ENCODE measurements at places on chromosomes 12 and 14.

- no peak for DNase-seq
These were observed 63.3 kb upstream of the HSPB8 start for GRCh38 chr12:119115296-119115905.

GRCh38 chr14:23021434-23021833, 11.5 kb upstream of the C14orf93 start:
- no peak for DNase-seq

DNA sequence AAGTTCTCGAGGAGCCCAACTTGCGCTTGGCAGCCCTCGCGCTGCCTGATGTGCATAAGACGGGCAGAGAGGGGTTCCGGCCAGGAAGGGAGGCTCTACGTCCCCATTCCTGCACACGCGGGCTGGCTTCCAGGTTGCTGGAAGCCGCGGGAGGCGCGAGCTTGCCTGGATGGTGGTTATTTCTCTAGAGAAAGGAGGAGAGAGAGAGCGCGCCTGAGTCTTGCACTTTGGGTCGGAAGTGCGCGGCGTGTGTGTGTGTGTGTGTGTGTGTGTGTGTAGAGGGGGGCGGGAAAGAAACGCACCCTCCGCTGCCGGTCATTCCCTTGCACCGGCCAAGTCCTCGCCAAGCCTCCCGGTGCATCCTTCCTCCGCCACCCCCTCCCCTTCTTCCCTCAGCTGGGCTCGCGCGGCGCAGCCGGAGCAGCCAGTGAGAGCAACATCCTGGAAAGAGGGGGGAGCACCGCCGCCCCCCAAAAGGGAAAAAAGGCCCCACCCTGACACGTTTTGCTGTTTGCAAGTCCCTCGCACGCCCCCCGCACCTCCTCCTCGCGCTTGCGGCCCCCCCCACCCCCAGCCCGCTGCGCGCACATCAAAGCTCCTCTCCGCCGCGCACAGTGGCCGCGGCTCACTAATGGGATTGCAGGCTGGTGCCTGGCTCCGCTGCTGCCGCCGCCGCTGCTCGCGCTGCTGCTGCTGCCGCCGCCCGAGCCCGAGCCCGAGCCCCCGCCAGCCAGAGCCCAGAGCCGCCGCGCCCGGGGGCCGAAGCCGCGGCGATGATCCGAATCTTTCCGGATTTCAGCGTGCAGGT, 4.4 kb upstream of the NPAS3 start:
- DNase-seq = no peak

DNA sequence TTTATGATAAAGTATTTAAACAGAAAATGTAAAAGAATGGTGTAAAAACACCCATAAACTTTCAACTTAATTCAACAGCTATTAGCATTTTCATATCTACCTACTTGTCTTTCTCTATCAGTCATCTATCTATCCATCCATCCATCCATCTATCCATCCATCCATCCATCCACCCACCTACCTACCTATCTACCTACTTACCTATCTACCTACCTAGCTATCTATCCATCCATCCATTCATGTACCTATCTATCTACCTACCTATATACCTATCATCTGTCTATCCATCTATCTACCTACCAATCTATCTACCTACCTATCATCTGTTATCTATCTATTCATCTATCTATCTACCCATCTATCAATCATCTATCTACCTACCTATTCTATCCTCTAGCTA, 8.5 kb downstream of the NOS1 start:
- no peak for DNase-seq

- no peak for DNase-seq
These were observed 35.0 kb upstream of the GALNT9 start for GRCh38 chr12:132364348-132364902.

- DNase-seq = no peak
These were observed 242.6 kb upstream of the CRY1 start for GRCh38 chr12:107335802-107336570.

- DNase-seq = no peak
These were observed 41.2 kb upstream of the CRY1 start for GRCh38 chr12:107134558-107134957.

DNA sequence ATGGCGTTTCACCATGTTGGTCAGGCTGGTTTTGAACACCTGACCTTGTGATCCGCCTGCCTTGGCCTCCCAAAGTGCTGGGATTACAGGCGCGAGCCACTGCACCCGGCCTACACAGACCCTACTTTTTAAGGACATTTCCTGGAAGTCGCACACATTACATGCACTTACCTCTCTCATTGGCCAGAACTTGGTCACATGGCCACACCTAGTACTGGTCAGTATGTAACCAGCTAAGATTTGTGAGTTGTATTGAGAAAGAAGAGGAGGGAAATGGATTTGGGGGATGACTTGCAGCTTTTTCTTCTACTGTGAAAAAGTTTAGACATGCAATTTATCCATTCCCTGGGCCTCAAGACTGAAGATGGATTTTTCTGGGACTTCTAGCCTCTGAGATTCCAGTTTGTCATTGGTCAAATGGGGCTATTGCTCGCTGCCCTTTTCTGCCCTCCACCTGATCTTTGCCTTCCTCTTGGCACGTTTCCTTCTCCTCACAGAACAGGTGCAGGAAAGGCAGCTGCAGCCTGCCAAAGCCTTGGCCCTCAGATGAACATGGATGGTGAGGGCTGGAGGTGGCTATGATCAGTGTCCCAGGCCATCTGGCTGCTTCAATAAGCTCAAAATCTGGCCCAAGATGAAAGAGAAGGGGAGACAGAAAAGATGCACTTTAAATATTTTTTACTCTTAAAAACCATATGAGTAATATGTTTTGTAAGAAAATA, 7.1 kb upstream of the ZDHHC22 start:
- DNase-seq = no peak

DNA sequence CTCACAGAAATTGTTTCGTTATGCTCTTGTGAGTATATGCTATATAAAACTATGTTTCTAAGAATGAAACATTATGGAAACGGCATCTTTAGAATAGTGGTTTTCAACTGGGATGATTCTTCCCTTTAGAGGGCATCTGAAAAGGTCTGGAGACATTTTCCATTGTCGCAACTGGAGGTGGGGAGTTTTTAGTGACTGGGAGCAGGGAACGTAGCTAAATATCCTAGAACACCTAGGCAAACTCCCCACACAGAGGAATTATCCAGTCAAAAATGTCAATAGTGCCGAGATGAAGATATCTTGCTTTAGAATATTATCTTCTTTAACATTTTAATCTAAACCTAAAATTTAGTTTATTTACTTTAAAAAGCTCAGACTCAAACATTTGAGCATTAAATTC, 486.1 kb upstream of the FOXG1 start:
- no peak for DNase-seq

DNA sequence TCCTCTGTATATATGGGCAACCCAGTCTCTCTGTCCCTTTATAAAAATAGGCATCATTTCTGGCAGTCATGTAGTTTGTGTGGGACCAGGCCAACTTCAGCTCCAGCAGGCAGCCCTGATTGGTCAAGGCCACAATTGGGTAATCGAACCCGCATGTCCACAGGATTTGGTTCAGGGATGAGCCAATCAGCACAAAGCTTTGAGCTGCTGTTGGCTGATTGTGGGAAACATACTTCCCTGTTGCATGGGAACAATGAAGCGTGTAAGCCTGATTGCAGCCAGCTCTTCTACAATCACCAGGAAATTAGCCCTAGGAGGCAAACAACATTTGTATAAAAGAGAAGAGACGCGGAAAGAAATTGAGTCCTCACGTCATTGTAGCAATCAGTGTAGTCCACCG, 328.6 kb downstream of the PCNX1 start:
- no peak for DNase-seq

- peak; percentile 76 for DNase-seq
These were observed 19.1 kb upstream of the ARMH4 start for GRCh38 chr14:58171090-58171489.

DNA sequence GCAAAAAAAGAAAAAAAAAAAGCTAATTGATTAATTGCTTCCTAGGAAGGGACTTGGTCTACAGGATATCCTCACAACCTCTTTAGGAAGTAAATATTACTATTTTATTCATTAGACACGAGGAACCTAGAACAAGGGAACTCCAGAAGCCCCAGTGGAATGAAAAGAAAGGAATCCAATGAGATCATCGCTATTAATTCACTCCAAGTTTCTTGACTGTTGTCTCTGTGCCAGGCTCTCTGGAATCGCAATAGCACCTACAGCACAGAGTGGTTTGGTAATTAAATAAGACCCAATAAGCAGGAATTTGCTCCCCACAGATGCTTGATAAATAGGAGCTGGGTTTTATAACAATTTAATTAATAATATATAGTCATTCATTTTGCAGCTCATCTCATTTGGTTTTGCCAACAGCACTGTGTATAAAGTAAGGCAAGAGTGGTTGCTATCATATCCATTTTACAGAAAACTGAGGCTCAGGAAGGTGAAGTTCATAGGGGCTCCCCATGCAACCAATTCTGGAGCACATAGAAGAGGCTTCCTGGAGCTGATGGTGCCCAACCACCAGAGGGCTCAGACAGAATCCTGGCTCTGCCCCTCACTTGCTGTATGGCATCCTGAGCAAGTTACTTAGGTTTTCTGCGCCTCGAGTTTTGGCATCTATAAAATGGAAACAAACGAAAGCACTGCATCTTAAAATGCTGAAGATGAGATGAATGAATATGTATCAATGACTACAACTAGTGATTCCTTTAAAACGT, 420.2 kb downstream of the MED13L start:
- no peak for DNase-seq

- DNase-seq = no peak
These were observed 131.3 kb downstream of the ITPR2 start for GRCh38 chr12:26701604-26702215.

- peak; percentile 89 for DNase-seq
These were observed 55.7 kb upstream of the PTGR2 start for GRCh38 chr14:73795974-73796373.

- no peak for DNase-seq
These were observed 70.3 kb upstream of the SCN8A start for GRCh38 chr12:51520576-51521325.

GRCh38 chr12:9387450-9387849, 179.3 kb upstream of the PZP start:
- no peak for DNase-seq

DNA sequence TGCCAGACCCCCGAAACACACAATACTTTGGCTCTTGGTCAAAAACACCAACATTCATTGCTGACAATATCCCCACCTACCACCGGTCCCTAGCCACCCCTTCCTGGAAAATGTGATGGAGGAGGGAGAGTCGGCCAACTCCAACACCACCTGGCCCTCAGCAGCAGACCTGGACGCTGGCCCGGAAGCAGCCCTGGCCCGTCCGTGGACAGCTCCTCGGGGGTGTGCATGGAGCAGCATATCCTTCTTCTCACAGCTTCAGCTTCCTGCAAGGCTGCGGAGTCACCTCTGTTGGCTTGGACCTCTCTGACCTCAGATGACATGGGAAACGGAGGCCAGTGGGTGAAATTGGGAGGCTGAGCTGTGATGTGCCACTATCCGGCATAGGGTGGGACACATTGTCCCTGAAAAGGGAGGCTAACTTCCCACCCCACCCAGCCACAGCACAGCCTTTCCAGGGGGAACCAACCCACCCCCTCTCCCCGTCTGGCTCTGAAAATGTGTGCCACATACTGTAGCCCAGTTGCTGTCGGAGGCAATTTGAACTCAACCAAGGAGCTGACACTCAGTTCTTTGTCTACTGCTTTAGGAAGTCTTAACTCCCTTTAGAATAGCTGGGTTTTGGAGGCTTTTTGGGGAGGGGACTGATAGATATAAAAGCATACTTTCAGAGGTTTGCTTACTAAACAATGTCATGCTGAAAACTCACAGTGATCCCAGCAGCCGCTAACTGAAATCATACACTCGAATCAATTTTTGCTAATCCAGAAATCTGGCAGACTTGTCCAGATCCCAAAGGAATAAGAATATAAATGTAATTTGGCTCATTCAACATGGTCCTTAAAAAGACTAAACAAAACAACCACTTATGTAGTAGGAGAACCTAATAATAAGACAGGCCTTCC, 43.1 kb upstream of the LTA4H start:
- DNase-seq = no peak

GRCh38 chr12:84910549-84911241, 1.9 kb downstream of the SLC6A15 start:
- no peak for DNase-seq

DNA sequence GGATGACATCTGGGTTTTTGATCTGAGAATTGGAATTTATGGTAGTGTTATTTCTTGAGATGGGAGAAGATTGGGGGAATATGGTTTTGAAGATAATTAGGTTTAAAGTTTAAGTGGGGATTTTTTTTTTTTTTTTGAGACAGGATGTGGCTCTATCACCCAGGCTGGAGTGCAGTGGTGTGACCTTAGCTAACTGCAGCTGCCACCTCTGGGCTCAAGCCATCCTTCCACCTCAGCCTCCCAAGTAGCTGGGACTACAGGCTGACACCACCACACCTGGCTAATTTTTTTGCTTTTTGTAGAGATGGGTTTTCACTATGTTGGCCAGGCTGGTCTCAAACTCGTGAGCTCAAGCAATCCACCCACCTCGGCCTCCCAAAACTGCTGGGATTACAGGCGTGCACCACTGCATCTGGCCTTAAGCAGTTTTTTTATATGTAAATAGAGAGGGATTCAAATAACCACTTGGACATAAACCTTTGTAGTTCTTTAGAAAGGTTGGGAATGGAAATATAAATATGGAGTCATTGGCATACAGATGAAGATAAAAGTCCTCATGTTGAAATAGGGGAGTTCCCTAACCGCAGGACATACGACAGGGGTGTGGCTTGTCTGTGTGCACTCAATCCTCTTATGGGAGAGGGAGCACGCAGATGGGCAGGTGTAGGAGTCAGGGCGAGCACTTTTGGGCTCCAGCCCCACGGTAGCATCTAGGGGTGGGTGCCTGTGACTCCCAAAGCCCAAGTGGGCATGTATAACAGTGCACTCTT, 4.7 kb downstream of the LIN52 start:
- no peak for DNase-seq

DNA sequence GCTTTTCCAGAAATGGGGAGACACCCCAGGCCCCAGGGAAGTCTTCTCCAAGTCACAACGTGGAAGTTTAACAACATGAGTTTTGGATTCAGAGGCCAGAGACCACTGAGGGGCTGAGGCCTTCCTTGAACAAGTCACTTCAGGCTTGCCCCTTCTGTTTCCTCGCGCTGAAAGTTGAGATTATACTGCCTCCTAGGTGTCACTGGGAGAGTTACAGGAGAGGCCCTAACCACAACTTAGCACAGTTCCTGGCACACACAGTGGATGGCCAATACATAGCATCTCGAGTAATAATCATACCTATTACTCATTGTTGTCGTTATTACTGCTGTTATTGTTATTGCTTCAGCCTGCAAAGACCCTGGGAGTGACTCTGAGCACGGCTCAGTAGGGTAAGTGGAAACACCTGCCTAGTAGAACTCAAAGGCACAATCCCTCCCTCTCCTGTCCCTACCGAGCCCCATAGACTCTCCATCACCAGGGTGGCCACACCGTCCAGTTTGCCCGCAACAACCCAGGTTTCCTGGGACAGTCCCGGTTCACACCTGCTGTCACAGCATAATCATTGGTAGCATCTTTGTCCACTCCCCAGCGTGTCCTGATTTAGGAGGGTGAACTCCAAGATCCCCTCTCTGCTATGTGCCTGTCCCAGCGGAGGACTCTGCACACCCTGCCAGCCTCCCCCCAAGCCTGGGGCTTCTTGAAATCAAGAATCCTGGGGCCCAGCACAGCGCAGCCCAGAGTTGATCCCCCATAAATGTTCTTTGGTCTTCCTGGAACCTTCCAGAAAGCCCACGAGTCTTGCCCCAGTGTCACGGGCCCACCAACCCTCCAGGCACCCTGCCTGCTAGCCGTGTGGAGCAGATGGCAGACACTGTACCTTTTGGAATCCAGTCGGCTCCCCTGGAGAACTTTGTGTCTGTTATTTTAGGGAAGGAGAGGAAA, 85.0 kb downstream of the SYNE3 start:
- no peak for DNase-seq

GRCh38 chr14:51006781-51007211, 62.5 kb upstream of the PYGL start:
- DNase-seq = no peak

- DNase-seq = no peak
These were observed 426.8 kb downstream of the VRK1 start for GRCh38 chr14:97224016-97224415.

Data from RWPE2 (cell line).